Aorta (tissue), 5 donors: ENCODE measurements at places on chromosomes 12 and 14. TPM values are rescaled to one million over a fixed set of nuclear protein-coding genes. Genes with fewer than 3 reads are reported as not detected.

PAPLN gene
- total RNA-seq, result 5.8 TPM

LTB4R gene
- total RNA-seq, result 8.2 TPM

KIF26A gene
- 8.3 TPM for total RNA-seq

BCL2L14 gene
- not detected for total RNA-seq

- DNase-seq, result no peak
Observed at GRCh38 chr12:117365049-117365616, 3.7 kb upstream of the NOS1 start.

DNA sequence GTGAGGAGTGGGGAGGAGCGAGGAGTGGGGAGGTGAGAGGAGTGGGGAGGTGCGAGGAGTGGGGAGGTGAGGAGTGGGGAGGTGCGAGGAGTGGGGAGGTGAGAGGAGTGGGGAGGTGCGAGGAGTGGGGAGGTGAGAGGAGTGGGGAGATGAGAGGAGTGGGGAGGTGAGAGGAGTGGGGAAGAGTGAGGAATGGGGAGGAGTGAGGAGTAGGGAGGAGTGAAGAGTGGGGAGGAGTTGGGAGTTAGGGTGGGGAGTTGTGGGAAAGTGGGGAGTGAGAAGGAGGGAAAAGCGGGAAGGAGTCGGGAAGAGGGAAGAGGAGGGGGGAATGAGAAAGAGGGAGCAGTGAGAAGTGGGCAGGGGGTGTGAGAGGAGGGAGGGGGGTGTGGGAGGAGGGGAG is 86.1 kb downstream of the B4GALNT3 start:
- no peak for DNase-seq

- DNase-seq, result no peak
Observed at GRCh38 chr14:95885866-95886265, 9.2 kb downstream of the TUNAR start.

DNA sequence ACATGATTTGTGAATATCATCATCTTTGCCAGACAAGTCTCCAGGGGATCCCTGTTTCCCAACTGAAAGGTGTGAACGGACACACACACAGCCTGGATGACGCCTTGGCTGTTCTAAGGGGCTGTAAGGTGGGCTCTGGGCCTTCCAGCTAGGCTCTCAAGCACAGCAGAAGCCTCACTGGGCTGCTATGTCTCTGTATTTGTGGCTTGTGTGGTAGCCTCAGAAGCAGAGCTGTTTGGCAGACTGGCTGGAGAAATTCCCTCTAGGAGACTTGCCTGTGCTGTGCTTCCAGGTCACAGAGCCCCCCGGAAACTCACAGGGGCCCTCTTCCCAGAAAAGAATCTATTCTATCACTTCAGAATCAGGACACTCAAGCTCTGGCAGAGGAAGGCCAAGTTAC is 21.4 kb downstream of the OTUB2 start:
- DNase-seq, result no peak

DNA sequence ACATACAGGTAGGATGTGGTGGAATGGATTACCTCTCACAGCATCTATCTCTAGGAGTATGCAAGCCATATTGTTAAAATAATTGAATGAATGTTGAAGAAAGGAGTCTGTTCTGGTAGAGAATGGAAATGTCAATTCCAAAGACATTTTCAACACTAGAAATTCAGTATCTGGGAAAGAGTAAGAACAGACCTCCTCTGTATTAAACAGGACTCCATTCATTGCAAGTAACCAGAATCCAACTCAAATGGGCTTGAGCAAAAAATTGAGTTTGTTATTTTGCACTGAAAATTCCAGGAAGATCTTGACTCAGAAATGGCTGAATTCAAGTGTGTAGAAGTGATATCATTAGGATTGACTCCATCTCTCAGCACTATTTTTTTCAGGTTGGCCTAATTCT is 168.1 kb downstream of the C12orf42 start:
- no peak for DNase-seq

DNA sequence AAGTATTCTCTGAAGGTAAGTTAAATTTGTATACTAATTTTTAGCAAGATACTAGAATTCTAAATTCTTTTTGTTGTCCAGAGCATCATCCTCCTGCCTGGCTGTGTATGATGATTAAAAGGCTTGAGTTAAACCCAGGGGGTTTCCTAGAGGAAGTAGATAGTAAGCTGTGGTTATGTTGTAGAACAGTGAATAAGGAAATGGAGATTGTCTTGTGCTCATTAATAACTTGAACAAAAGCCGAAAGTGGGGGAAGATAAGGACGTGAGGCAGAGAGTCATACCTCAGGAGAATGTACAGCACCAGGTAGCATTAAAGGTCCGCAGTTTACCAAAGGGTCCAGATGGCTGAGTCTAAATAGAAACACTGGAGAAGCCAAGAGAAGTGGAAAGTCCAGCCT is 42.0 kb downstream of the CKB start:
- DNase-seq, result no peak
